ENCODE measurements at places on chromosomes 5 and 9. TPM values are rescaled to one million over a fixed set of nuclear protein-coding genes. Genes with fewer than 3 reads are reported as not detected.

The FRMD3 gene
- 18.9 TPM for total RNA-seq

The CCNI2 gene
- 13.7 TPM for total RNA-seq

The GABRP gene
- not detected for total RNA-seq

The SIGMAR1 gene
- 39.4 TPM for total RNA-seq

The EIF4E1B gene
- total RNA-seq = not detected

The KIF12 gene
- not detected for total RNA-seq

DNA sequence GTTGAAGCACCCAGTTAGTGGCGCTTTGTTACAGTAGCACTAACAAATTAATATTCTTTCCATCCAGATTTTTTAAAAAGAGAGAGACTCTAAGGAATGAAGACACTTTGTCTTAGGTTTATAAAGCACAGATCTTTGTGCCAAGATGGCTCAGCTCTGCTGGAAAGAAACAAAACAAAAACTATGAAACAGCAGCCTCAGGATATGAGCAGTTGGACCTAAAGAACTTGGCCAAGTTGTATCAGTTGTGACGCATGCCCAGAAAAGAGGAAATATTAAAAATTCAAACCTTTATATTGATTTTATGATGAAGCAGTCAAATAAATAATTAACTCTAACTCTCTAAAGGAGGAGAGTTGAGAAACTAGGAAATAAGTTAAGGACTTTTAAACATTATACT, 427.2 kb downstream of the SPOCK1 start:
- H3K27ac ChIP-seq = no peak overlapping the region
- H3K36me3 ChIP-seq = no peaks in the 10 kb centered on the region
- no peaks in the 10 kb centered on the region for H3K4me1 ChIP-seq
- no peak for DNase-seq

- H3K36me3 ChIP-seq = peaks cover 3% of the 10 kb centered on the region
- H3K4me1 ChIP-seq = peaks cover 38% of the 10 kb centered on the region
- no peaks in the 10 kb centered on the region for H3K27me3 ChIP-seq
- peak overlapping the region; percentile 98 for H3K27ac ChIP-seq
- no peak for DNase-seq
Measured at GRCh38 chr5:43601454-43602260, 1.3 kb upstream of the NNT start.

GRCh38 chr5:1226839-1227581, 1.8 kb downstream of the SLC6A18 start:
- H3K27ac ChIP-seq = no peak overlapping the region
- H3K36me3 ChIP-seq = peaks cover 3% of the 10 kb centered on the region
- H3K4me3 ChIP-seq = no peak overlapping the region
- H3K4me1 ChIP-seq = peaks cover 3% of the 10 kb centered on the region

DNA sequence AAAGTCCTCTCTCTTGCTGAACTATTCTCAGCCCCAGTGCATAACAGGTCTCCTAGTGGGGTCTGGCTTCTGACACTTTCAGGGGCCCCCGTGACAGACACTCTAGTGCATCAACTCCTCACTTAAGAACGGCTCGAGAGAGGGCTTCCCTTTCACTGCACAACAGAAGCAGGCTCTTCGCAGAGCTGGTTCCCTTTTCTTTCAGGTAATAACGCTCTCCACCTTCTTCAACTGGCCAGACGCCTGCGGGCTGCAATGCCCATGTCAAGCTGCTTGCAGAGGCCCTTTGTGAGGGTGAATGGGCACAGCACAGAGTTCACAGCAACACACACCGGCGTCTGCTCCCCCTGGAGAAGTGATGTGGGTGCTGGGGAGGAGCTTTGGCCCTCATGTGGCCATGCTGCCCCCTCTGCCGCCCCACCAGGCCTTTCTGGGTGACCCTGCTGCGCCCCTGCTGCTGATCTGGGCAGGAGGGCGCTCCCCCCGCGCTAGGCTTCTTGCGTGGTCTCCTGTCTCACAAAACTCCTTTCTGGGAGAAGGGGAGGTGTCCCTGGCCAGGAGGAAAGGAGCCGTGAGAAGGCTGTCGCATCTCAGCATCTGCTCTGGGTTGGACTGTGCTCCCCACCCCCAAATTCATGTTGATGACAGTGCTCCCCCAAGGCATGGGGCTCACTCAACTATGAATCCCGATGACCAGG, 2.4 kb downstream of the MRPL36 start:
- H3K4me1 ChIP-seq = peaks cover 52% of the 10 kb centered on the region
- H3K27me3 ChIP-seq = no peaks in the 10 kb centered on the region
- peak overlapping the region; percentile 50 for H3K4me3 ChIP-seq
- H3K36me3 ChIP-seq = peaks cover 2% of the 10 kb centered on the region
- peak overlapping the region; percentile 98 for H3K27ac ChIP-seq
- no peak for DNase-seq

DNA sequence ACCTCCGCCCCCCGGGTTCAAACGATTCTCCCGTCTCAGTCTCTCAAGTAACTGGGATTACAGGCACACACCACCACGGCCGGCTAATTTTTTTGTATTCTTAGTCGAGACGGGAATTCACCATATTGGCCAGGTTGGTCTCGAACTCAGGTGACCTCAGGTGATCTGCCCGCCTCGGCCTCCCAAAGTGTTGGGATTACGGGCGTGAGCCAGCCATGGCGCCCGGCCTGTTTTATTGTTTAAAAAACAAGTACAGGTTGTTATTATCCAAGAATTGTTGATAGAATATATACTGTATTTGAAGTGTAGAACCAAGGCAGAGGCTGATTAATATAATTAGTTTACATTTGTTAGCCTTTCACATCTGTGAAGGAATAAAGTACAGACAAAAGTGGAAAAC, 8.9 kb downstream of the PARP8 start:
- peaks cover 52% of the 10 kb centered on the region for H3K4me1 ChIP-seq
- H3K27me3 ChIP-seq = no peaks in the 10 kb centered on the region
- H3K27ac ChIP-seq = peak overlapping the region; percentile 90
- H3K4me3 ChIP-seq = no peak overlapping the region
- peaks cover 4% of the 10 kb centered on the region for H3K36me3 ChIP-seq
- DNase-seq = no peak

DNA sequence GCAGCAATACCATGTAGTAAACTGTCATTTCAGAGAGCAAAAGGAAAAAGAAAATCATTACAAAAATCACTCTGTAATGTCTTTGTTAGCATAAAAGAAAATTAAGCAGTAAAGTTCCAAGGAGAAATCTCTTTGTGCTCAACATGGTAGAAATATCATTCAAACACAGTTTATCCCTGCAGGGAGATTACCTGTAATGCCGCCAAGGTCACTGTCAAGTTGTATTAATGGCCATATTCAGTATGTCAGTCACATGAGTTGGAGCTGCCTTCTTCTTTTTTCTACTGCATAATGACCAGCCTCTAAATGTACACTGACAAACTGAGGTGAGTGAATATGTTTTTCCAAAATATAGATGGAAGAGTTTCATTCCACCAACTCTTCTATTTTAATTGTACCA, 36.5 kb downstream of the MEF2C start:
- H3K36me3 ChIP-seq = no peaks in the 10 kb centered on the region
- DNase-seq = no peak
- H3K27me3 ChIP-seq = peaks cover 5% of the 10 kb centered on the region
- H3K27ac ChIP-seq = no peak overlapping the region
- H3K4me1 ChIP-seq = no peaks in the 10 kb centered on the region
- H3K4me3 ChIP-seq = no peak overlapping the region

DNA sequence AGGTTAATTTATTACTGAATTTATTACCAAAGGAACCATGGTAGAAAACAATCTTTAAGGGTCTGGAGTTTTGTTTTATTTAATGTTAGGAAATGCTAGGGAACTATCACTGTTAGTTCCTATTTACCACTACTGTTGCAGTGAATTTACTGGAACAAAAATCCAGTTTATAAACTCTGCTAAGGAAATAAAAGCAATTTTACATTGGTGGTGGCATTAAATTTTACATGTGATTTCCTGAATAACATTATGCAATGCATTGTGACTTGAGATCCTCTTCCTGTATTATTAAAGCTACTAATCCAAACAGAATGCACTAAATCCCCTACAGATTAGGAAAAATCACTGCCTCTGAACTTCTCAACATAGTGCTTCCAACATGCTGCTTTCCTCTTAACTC, 599.5 kb upstream of the PTGER4 start:
- no peak overlapping the region for H3K27ac ChIP-seq
- no peak overlapping the region for H3K4me3 ChIP-seq
- no peak for DNase-seq
- no peaks in the 10 kb centered on the region for H3K4me1 ChIP-seq
- peaks cover 2% of the 10 kb centered on the region for H3K36me3 ChIP-seq
- H3K27me3 ChIP-seq = peaks cover 12% of the 10 kb centered on the region

DNA sequence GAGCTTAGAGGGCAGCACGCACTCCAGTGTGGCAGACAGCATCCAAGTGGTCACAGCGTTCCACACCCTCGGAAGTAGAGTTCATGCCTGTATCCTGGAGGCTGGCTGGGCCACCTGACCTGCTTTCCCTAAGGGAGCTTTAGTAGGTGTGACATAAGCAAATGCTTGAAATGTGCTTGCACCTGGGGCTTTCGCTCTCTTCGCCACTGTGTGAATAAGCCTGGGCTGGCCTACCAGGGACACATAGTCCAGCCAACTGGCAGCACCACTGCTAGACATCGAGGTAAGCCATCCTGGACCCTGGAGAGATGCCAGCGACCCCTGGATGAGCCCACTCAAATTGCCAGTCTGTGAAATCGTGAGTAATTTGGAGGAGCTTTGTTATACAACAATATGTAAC, 24.9 kb upstream of the IRX4 start:
- DNase-seq = no peak
- H3K36me3 ChIP-seq = peaks cover 5% of the 10 kb centered on the region
- no peaks in the 10 kb centered on the region for H3K4me1 ChIP-seq
- no peak overlapping the region for H3K27ac ChIP-seq
- no peak overlapping the region for H3K4me3 ChIP-seq

- no peak for DNase-seq
- peaks cover 2% of the 10 kb centered on the region for H3K4me1 ChIP-seq
- H3K4me3 ChIP-seq = no peak overlapping the region
- H3K27me3 ChIP-seq = peaks cover 52% of the 10 kb centered on the region
- H3K36me3 ChIP-seq = peaks cover 2% of the 10 kb centered on the region
Measured at GRCh38 chr5:142740474-142741242, 29.5 kb upstream of the ARHGAP26 start.

DNA sequence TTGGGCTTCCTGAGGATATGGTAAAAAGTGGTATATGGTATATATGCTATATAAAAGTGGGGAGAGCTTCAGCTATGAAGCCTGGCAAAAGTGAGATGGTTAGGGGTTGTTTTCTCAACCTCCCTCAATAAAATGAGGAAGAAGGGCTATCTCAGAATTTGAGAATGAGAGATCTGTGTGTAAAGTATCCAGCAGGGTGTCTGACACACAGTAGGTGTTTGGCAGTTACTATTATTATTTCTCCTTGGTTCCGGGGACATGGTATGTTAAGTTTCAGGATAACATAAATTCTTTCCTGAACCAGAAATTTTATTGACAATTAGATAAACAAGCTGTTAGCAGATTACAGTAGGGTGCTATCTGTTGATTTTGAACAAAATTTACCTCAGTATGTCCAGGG, 94.1 kb downstream of the DENND1A start:
- peaks cover 18% of the 10 kb centered on the region for H3K4me1 ChIP-seq
- no peak overlapping the region for H3K4me3 ChIP-seq
- H3K27ac ChIP-seq = no peak overlapping the region
- no peaks in the 10 kb centered on the region for H3K27me3 ChIP-seq
- no peak for DNase-seq

DNA sequence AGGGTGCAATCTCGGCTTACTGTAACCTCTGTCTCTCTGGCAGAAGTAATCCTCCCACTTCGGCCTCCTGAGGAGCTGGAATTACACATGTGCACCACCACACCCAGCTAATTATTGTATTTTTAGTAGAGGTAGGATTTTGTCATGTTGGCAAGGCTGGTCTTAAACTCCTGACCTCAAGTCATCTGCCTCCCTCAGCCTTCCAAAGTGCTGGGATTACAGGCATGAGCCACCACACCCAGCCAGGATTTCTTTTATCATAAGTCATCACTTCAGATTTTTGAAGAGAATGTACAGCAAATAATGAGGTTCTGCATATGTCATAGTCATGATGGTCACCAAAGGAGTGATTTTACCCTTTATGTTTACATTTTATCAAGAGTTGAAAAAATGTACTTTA, 108.1 kb downstream of the GCNT1 start:
- H3K36me3 ChIP-seq = no peaks in the 10 kb centered on the region
- H3K4me1 ChIP-seq = peaks cover 2% of the 10 kb centered on the region
- H3K27me3 ChIP-seq = no peaks in the 10 kb centered on the region
- H3K27ac ChIP-seq = no peak overlapping the region

GRCh38 chr5:39640552-39640951, 215.8 kb upstream of the DAB2 start:
- H3K4me3 ChIP-seq = no peak overlapping the region
- H3K27ac ChIP-seq = no peak overlapping the region
- no peaks in the 10 kb centered on the region for H3K4me1 ChIP-seq
- no peaks in the 10 kb centered on the region for H3K36me3 ChIP-seq
- H3K27me3 ChIP-seq = peaks cover 4% of the 10 kb centered on the region

GRCh38 chr9:112124156-112124555, 50.9 kb downstream of the SUSD1 start:
- peaks cover 10% of the 10 kb centered on the region for H3K4me1 ChIP-seq
- H3K27ac ChIP-seq = no peak overlapping the region
- H3K4me3 ChIP-seq = no peak overlapping the region
- peaks cover 12% of the 10 kb centered on the region for H3K36me3 ChIP-seq

DNA sequence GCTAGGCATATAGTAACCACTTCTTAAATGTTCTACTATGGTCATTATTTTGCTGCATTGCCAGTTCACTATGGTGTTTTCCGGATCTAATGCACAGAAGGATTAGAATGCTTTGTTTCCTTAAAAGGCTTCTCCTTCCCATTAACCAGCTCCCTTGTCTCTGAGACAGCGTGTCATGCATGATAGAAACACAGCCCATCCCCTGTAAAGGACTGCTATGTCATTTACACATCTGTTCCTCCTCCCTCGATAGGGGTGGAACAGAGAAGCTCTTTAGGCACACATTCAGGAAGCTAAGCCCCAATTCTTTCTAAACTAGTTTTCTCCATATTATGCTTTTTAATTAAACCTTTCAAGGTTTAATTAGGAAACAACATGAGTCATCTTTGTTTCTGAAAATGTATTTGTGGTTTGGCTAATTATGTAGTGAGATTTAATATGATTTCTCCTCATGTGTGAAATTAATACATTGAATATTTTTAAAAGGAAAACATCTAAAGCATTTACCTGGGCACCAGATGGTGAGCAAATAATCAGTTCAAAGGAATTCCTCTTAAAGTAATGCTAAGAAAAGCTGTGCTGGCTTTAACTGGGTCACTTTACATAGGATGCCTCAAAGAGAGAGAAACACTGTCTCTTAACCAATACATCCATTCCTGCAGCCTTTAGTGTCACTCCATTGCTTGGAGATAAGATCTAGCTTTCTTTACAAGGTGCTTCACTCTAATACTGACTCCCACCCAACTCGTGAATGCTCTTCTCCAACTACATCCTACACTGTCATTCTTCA, 133.3 kb upstream of the PPP1R2B start:
- no peak for DNase-seq
- no peaks in the 10 kb centered on the region for H3K4me1 ChIP-seq
- no peaks in the 10 kb centered on the region for H3K36me3 ChIP-seq
- H3K27ac ChIP-seq = no peak overlapping the region
